ENCODE measurements at places on chromosomes 3 and 15.

GRCh38 chr3:156674911-156675829 is 780 bp downstream of the TIPARP start:
- no peak for DNase-seq

- no peak for DNase-seq
These were observed 281.2 kb upstream of the ALCAM start for GRCh38 chr3:105085506-105085905.

GRCh38 chr3:117393119-117393518 is 683.5 kb downstream of the TUSC7 start:
- no peak for DNase-seq

- peak; percentile 20 for DNase-seq
These were observed 215.5 kb upstream of the KCNMB2 start for GRCh38 chr3:178320456-178321351.

DNA sequence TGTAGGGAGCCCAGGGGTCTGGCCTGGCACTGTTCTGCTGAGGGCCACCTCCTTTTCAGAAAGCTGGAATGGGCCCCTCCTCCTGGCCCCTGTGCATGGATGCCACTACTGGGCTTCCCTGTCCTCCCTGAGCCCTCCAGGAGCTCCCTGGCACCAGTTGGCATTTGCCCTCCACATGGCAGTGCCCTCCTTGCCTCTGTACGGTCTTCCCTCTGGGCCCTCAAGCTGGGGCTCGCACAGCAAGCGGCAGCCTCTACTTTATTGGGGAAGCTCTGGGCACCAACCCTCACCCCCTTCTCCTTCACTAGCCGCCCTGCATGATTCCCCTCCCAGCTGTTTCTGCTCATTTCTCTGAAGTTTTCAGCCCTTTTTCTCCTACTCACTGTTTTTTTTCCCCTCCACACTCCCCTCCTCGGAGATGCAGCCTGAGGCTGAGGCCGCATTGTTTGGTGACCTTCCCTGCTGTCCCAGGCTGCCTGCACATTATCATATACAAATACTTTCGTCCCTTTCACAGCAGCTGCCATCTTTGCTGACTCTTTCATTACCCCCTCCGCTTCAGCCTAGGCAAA is 127.3 kb downstream of the EEFSEC start:
- no peak for DNase-seq

GRCh38 chr3:142459096-142459495 is 11.3 kb upstream of the XRN1 start:
- no peak for DNase-seq

GRCh38 chr15:96335411-96336024 is 5.0 kb downstream of the NR2F2 start:
- DNase-seq = no peak

GRCh38 chr3:40623567-40623966 is 98.8 kb downstream of the ZNF621 start:
- no peak for DNase-seq

DNA sequence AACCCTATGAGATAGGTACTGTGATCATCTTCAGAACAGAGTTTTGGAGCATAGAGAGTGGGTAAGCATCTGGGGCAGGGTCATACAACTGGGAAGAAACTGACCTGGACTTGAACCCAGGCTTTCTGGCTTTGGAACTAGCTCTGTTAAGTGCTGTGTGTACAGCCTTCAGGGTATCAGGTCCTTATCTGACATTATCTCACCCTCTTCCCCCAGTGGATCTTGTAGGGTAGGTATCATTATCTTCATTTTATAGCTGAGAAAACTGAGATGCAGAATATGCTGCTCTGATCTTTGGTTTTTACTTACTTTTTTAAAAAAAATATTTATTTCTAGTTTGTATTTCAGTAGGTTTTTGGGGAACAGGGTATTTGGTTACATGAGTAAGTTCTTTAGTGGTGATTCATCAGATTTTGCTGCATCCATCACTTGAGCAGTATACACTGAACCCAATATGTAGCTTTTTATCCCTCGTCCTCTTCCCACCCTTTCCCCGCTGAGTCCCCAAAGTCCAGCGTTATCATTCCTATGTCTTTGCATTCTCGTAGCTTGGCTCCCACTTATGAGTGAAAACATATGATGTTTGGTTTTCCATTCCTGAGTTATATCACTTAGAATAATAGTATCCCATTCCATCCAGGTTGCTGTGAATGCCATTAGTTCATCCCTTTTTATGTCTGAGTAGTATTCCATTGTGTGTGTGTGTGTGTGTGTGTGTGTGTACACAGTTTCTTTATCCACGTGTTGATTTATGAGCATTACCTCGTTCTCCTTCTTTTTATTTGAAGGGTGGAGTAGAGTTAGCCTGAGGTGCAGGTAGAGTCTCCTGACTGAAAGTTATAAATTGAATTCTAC is 271.2 kb downstream of the PTPRG start:
- no peak for DNase-seq

DNA sequence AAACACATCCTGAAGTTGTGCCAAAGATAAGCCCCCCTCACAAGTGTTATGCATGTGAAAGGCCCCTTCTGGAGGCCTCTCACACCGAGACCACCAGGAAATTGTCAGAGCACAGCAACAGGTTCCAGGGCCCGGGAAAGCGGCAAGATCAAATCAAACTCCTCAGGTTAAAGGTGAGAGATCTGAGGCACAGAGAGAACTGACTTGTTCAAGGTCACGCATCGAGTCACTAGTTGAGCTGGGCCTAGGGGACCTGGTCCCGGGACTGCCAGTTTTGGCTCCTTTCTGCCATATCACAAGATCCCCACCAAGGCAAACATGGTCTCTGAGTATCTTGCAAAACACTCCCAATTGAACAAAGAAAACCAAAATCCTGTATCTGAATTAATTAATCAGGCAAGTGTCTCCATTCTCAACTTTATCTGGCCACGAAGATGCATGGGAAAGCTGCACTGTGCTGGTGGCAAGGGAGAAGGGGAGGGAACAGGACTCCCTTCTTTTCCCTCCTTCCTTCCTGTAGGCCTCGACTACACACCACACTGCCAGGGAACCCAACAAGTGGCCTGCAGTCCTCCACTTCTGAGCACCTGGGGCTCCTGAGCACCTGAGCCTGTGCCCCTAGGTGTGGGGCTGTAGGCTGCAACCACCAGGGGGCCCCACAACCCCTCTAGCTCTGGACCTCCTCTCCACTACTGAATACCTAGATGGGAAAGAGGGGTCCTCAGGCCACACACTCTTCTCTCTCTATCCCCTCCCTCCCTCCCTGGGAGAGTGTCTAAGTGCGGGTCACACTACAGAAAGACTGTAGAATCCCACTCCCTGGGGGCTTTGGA is 37.3 kb downstream of the ANP32A start:
- no peak for DNase-seq

DNA sequence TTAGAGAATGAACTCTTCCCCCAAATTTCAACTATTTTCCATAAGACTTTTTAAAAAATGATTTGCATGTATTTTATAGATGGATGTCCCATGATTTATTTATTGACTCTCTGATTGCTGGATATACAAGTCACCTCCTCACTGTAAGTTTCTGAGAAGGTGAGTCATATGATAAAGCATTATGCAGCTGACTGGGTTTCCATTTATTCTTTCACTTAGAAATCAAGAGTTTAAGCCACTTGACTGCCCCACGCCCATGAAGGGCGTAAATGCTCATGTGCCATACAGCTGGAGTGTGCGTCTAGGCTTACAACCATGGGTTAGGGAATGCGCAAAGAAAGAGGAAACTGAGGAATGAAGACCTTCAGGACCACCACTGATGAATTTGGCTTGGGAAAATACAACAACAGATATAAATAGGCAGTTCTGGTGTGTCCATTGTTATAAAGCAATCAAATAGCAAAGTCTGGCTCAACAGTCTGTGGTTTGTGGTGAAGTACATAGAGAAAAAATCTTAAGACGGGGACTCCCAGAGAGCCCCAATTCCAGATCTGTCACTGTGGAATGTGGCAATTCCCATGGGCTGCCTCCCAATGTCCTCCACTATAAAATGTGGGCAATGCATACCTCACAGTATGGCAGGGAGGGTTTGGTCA is 20.3 kb downstream of the SLCO2A1 start:
- no peak for DNase-seq

- DNase-seq = peak; percentile 3
These were observed 27.4 kb upstream of the SNTN start for GRCh38 chr3:63624941-63625560.

- no peak for DNase-seq
These were observed 500.4 kb upstream of the CDIN1 start for GRCh38 chr15:36079021-36079420.

DNA sequence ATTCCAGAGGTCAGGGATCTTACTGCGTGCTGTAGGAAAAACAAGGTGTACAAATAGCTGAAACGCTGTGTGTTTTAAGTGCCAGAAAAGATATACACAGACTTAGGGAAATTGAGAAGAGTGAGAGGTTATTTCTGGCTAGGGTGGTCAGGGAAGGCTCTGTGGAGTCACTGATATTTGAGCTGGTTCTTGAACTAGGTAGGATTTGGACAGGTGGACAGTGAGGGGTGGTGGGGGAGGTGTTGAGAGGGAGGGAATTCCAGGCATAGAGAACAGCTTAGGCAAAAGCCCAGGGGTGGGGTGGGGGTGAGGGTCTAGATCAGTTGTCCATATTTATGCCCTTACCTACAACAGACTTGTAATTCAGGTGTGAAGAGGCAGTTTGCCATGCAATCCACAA is 7.0 kb downstream of the SEMA6D start:
- no peak for DNase-seq

DNA sequence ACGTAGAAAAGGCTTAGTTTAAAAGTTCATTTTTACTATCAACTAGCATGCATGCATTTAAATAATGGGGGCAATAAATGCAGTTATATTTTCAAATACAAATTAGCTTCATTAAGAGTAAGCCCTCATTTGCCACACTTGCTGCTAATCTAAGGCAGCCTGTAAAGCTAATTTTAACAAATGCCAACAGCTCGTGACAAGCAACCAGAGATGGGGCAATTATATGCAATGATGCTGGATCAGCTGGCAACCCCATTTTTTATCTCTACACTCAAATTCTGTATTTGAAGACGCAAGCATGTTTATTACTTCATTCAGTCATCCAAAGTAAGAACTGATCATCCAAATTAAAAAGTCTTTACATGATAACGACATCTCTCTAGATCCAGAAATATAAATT is 12.1 kb downstream of the RFTN1 start:
- no peak for DNase-seq

DNA sequence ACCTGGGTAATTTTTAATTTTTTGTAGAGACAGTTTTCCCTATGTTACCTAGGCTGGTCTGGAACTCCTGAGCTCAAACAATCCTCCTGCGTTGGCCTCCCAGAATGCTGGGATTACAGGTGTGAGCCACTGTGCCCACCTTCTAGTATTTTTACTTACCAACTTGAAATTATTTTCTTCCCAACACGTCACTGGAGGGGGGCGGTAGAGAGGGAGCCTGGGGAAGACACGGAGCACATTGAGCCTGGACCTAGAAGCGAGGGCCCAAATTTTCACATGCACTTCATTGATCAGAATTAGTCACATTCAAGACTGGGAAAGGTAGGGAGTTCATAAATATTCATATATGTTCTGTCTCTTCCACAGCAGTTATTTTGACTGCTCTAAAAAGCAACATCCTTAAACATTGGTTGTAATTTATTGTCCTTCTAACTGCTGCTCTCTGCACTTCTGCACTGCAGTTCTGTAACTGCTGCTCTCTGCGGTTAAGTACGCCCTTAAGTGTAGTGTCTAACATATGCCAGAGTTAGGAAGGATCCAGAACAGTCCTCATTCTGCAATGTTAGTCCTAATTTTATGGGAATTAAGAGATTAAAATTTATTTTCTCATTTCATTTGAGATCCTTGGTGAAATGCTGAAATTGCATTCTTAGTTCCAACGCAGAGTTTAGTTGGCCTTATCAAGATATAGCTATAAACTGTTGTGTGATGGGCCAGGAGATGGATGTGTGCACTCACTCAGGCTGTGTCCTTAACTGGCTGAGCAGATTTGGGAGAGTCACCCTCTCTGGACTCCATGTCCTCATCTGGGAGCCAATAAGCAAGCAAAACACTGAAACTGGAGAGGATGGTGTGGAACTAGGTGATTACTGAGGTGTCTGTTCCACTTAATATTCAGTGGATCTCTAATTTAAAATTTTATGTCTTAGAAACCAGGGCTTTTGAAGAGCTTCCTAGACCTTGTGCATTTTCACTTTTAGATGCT is 98.2 kb downstream of the STRIT1 start:
- no peak for DNase-seq

GRCh38 chr3:66817951-66818557 is 180.1 kb upstream of the KBTBD8 start:
- no peak for DNase-seq

DNA sequence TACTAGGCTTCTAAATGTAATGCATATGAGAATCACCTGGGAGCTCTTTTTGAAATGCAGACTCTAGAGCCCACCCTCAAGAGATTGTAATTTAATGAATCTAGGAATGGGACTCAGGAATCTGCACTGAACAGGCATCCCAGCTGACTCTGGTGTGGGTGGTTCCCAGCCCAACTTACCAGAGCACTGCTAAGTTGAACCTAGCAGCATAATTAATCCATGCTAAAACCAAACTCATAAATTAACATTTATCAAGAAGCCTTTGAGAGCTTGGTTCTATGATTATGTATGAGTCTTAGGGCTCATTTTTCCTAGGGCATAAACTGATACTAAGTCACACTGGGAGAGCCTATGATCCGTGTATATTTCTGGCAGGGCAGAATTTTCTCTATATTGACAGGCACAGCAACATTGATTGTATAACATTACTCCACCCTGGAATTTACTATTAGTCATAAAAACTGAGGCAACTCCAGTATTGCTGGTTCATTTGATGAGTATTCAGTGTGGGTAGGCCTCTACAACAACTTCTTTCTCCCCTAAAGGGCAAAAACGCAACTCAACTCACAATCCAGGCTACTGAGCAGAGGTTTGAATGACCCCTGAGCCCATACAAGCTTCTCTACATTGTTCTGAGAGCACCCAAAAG is 10.7 kb upstream of the CSTA start:
- no peak for DNase-seq

DNA sequence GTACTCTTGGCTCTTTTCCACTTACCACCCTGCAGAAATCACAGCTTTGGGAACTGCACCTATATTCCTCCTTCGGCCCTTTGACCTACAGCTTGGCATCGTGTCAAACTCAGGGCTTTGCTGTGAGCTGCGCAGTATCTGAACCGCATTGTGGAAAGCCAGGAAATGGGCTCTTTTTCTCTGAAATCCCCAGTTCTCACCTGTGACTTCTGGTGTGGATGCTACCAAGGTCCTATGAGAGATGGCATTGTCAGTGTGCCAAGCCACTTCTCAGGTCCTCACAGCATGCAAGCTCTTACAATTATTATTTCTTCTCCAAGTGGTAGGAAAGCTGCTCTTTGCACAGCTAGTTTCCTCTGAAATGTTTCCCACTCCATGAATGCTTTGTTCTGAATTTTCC is 450.6 kb upstream of the TBL1XR1 start:
- DNase-seq = no peak
